ENCODE measurements at places on chromosomes 16 and 17.
A peak's percentile ranks its signal among the peaks of the same experiment; 100 is the strongest.

- DNase-seq, result peak; percentile 8
Measured at GRCh38 chr16:16062023-16062937, 112.9 kb downstream of the ABCC1 start.

GRCh38 chr16:48434653-48435317 is 49.6 kb upstream of the SIAH1 start:
- no peak for DNase-seq

- no peak for DNase-seq
Measured at GRCh38 chr17:50280801-50281441, 6.7 kb downstream of the TMEM92 start.

GRCh38 chr17:78486228-78486802 is 90.9 kb downstream of the DNAH17 start:
- no peak for DNase-seq

DNA sequence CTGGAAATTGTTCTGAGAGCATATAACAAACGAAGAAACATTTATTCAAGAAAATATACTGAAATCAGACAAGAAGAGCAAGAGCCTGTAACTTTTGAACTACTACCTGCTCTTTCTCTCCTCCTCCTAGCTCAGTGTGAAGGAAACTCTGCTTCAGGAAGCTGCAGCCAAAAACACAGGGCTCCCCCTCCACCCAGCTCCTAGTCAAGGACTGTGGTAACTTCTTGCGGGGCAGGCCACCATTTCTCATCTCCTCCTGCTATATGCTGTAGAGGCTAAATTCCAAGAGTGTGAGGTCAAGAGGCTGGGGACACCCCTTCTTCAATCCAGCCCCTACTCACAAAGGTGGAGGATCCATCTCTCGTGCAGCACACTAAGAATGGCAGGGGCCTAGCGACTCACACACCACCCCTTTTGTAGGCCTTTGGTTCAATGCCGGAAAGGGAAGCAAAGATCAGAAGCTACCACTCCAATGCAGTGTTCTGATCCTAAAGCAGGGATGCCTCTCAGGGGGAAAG is 74.6 kb downstream of the ITFG1 start:
- no peak for DNase-seq

GRCh38 chr16:57635266-57636097 is 7.1 kb downstream of the ADGRG1 start:
- no peak for DNase-seq

DNA sequence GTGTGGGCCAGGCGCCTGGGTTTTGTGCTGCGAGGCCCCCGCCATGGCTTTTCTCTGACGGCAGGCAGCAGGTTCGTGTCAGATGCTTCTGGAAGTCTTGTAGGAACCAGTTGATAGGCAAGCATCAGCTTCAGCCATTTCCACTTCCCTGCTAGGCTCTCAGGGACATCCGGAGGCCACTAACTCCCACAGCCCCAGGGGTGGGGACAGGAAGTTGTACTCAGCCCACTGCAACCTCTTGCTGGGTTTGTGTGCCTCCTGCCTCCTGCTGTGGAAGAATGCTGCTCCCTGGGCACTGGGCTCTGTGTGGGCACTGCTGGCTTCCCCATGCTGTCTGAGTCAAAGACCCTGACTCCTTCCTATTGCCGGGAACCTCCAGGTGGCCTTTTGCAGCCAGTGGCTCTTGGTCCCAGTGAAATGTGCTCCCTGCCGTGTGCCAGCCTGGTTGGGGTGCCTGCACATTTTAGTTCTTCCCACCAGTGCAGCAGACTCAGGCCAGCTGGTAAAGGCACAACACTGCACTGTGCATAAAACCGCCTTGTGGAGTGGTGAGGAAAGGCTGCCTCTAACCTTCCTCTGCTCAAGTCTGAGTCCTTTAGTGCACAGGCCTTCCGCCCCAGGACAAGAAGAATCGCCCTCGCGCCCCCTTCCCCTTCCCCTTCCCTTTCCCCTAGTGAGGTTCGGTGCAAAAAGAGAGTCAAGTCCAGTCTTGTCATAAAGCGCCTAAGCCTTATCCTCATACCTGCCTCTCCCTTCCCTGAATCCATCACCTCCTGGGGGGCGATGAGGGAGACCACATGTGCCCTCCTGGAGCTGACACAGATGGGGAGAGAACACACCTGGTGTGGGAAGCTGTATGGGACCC is 16.6 kb downstream of the LDHD start:
- peak; percentile 39 for DNase-seq

DNA sequence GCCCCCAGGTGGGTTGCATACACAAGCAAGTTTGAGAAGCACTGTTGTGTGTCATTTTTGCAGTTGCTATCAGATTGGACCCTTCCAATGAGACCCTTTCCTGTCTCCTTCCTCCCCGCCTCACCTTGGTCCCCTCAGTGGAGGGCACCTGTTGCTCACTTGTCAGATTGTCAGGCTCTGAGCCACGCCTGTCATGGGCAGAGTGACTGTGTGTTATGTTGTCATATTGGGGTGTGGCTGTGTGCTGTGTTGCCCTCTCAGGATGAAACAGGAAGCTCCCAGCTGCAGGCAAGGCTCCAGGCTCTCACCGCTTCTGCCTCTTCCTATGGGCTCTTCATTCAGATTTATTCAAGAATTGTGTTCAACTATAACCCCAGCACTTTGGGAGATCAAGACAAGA is 302.9 kb downstream of the CPPED1 start:
- DNase-seq, result no peak

DNA sequence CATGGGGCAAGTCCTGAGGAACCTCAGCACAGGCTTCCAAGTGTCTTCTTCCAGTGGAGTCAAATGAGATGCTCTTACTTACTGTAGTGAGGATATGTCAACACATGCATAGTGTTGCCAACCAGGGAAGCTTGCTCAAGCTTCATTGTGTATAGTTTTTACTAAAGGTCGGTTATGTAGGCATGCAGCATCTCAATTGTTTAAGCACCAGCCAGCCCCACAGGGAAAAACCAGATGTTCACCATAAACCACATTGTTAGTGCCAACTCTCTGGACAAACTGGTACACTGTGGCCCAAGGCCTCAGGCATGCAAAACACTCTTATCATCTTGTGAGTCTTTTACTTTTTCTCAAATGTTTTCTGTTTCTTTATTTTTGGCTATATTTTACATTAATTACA is 152.1 kb downstream of the PHKB start:
- no peak for DNase-seq

DNA sequence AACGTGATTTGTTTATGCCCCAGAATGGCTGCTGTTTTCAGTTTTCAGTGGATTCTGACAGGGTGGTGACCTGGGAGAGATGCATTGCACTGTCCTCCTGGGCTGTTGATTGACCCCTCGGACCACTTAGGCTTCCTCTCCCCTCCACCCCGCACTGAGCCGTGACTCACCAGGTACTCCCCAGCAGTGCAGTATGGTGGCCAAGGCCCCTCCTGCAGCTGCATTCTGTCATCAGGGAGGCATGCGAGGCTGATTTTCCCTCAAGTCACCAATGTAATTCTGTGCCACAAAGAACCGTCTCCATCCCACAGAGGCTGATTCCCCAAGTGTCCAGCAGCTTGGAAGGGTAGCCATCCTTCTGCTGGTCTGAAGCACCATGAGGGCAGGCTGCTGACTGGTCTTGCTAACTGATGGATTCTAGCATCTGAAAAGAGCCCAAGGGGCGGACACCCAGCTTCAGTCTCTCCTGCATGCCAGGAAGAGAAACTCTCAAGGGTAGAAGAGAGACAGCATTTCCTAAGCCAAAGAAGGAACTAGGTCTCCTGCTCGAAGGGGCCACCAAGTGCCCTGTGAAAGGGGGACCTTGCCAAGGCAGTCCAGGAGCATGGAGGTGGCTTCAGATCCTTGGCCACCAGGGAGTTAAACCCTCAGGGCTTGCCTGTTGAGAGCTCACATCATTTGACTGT is 148.1 kb downstream of the SOCS1 start:
- no peak for DNase-seq

- no peak for DNase-seq
Measured at GRCh38 chr16:53091466-53092211, 36.8 kb downstream of the CHD9 start.

DNA sequence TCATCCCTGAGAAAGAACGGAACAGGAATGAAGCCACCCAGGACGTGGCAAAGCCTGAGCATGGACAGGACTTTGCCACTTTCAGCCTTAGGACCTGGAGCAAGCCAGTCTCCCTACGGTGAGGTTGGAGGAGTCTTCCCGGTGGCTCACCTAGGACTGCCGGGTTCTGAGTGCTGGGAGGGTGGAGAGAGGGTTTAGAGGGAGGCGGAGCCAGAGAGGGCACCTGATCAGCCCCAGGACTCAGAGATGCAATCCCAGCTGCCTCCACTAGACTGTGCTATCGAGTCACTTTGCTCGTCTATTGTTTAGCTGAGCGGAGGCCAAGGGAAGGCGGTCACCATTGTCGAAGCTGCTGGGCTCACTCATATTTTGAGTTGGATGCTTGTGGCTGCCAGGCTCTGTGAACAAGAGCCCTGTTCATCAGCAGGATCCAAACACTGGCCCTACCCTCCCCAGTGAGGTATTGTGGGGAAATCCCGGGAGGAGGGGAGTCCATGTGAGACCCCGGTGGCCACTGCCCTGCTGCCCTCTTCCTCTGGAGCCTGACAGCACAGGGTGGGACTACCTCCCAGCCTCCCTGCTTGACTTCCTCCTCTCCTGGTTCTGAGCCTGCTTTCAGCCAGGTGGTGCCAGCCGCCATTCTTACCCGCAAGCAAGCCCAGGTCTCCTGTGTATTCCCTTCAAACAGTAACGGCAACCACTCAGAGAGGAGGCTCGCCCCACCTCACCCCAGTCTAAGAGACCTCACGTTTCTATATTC is 7.0 kb downstream of the KRT14 start:
- peak; percentile 45 for DNase-seq

GRCh38 chr17:72882426-72882825 is 210.1 kb downstream of the SLC39A11 start:
- no peak for DNase-seq

DNA sequence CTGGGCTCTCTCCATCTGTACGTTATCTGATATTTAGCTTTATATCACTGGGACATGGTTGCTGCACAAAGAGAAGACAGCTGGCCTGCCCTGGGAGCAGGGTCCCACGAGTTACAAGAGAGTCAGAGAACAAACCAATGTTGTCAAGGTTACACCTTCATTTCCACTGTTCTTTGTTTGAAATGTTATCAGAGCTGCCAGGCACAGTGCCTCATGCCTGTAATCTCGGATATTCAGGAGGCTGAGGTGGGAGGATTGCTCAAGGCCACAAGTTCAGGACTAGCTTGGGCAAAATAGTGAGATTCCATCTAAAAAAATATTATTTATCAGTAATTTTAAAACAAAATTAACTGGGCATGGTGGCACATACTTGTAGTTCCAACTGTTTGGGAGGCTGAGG is 34.6 kb downstream of the ATP6V0A1 start:
- DNase-seq, result no peak

DNA sequence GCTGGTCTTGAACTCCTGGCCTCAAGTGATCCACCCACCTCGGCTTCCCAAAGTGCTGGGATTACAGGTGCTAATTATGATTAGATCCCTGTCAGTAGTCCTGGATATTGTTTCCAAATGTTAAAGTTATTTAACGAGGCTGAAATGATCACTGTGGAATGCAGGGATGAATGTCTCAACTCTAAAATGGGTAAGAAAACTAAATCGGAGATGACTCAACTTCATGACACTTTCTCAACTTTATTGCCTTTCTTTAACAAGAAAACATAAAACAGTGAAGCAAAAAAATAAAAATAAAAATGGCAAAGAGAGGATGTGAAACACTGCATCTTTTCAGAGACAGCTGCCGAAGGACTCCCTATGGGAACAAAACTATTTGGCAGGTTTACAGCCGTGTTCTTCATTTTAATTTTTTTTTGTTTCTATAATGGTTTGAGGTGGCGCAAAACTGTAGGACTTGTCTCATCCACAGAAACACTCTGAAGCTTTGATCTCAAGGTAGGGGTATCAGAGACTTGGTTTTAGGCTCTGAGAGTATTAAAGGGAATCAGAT is 382.0 kb downstream of the GRIN2A start:
- no peak for DNase-seq

- DNase-seq, result peak; percentile 71
Measured at GRCh38 chr17:6913608-6914443, 82.0 kb upstream of the ALOX12 start.

DNA sequence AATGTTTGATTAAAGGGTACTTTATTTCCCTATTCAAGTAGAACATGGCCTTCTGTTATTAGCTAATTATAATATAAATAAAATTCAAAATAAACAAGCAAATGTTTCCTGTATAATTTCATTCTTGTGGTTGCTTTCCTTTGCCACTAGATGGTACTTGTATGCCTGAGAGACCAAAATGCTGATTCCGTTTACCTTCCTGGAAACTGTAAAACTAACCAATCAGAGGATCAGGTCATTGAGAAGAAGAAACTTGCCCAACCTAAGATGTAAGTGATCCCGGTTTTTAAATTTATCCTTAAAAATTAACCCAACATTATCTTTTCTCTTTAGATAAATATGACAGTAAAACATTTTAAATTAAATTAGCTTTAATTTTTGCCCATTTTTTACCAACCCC is 8.1 kb upstream of the ABCA5 start:
- DNase-seq, result no peak

DNA sequence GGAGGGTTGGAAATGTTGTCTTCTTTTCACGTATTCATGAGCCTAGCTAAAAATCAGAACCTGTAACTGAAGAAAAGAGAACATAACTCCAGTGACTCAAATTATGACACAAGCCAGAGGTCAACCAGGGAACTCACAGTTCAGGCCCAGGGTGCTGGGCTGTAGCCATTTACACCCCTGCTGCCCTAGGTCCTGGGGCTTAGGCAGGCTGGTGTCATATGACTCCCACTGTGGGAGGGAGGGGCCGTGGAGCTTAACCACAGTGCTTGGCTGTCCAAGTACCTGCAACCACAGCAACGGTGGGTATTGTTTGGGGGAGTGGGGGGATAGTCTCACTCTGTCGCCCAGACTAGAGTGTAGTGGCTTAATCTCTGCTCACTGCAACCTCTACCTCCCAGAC is 71.1 kb upstream of the AMZ2 start:
- DNase-seq, result no peak

- DNase-seq, result no peak
Measured at GRCh38 chr16:70402916-70403659, 35.8 kb downstream of the ST3GAL2 start.

DNA sequence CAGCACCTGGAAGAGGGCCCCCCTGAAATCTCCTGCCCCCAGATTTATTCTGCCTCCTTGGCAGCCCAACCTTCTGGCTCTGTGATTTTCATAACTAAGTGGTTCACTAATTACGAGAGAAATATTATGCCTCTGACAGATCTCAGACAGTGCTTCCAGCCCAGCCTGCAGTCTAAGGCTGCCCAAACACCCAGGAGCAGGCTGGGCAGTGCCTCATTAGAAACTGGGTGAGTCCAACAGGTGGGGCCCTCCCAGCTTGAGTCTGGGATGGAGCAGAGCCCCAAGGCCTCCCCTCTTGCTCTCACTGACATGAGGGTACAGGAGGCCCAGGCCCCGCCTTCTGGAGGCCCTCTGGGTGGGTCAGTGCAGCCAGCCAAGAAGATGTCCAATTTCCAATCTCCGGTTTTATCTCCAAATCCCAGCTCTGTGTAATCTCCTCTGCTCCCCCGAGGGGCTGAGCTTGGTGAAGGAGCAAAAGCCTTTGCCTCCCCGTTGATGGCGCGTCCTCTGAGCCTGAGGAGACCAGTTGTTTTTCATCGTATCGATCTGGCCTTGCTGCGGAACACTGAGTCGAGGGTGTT is 20.1 kb upstream of the ABCC3 start:
- no peak for DNase-seq
